ENCODE measurements at places on chromosomes 12 and 14. TPM values are rescaled to one million over a fixed set of nuclear protein-coding genes. Genes with fewer than 3 reads are reported as not detected.

Gene PPP4R4
- 0.22 TPM for total RNA-seq

Gene TAMALIN
- total RNA-seq, result 0.58 TPM

Gene WNT5B
- 2.1 TPM for total RNA-seq

Gene CCDC175
- total RNA-seq, result not detected

Gene C12orf60
- total RNA-seq, result 1.8 TPM

Gene KLRC3
- total RNA-seq, result not detected

Gene ZFP36L1
- 201 TPM for total RNA-seq

Gene RPGRIP1
- total RNA-seq, result 0.37 TPM

Gene SMCO2
- total RNA-seq, result 0.13 TPM

Gene CDH24
- 4.2 TPM for total RNA-seq

Data from A549 treated with CpdA at 1 μM for 4 hours (cell line).